Natural killer cell (primary cell): ENCODE measurements at places on chromosomes 5 and 9. TPM values are rescaled to one million over a fixed set of nuclear protein-coding genes. Genes with fewer than 3 reads are reported as not detected.

DNA sequence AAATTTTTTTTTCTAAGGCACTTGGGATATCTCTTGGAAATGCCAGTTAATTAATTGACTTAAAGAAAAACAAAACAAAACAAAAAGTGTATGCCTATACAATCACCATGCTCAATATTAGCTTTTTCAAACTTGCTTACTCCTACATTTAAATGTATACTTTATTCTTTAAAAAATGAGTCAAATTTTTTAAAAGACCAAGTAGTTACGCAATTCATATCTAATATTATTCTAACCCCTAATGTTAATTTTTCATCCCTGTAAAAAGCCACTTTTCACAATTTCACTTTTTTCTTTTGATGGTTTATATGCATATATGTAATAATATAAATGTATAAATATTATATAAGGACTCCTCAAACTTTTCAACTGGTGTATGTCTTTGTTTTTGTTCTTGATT, 211.2 kb downstream of the PRDM9 start:
- no peak for DNase-seq

- no peak for DNase-seq
Observed at GRCh38 chr9:4502444-4502843, 12.2 kb downstream of the SLC1A1 start.

- no peak for DNase-seq
Observed at GRCh38 chr9:108477529-108478006, 378.2 kb downstream of the ACTL7B start.

GRCh38 chr9:109272745-109273144, 48.1 kb downstream of the EPB41L4B start:
- no peak for DNase-seq

GRCh38 chr5:175824676-175825075, 46.7 kb upstream of the CPLX2 start:
- no peak for DNase-seq

Gene SMIM33
- total RNA-seq: not detected

Gene CCL28
- 25.1 TPM for total RNA-seq

Gene ADAMTSL2
- total RNA-seq: not detected
